ENCODE measurements at places on chromosomes 4 and X.
A peak's percentile ranks its signal among the peaks of the same experiment; 100 is the strongest.

- no peak for DNase-seq
These were observed 36.0 kb downstream of the FUNDC1 start for GRCh38 chrX:44506678-44507077.

DNA sequence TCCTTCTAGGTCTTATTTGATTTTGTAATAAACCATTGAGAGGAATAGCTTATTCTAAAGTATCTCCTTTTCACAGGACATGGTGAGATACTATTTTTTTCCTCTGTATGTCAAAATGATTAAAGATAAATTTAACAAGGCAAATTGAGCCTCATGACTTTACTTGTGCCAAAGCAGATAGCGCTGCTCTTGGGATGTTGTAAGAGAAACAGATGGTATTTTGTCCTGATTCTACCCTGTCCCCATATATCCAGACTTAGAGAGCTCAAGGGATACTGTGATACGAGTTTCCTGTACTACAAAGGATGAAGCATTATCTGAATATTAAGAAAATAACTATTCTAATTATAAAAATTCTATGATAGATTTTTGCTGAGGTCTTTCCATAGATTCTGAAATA lies 34.0 kb downstream of the EMCN start:
- DNase-seq: no peak

- peak; percentile 4 for DNase-seq
These were observed 107.8 kb upstream of the FMR1 start for GRCh38 chrX:147803948-147804347.

DNA sequence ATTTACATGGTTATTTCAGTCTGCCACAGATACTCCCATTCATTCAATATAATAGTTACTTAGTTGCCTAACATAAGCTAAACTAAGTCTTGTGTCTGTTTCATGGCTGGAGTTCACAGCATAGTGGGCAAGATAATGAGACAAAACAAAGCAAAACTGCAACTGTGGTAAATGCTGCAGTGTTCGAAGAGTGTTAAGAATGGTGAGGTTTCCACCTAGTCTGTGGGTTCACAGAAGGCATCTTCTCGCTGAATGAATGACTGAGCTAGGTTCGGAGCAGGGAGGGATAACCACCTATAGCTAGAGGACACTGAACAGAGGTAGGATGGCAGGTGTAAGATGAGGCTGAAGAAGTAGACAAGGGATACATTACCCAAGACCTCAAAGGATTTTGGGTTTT lies 171.0 kb downstream of the FBXW7 start:
- no peak for DNase-seq

All from activated naive CD4-positive, alpha-beta T cell treated with anti-CD3 and anti-CD28 coated beads for 36 hours (primary cell).